Spleen (tissue), 13 donors: ENCODE measurements at places on chromosomes 12 and 14. TPM values are rescaled to one million over a fixed set of nuclear protein-coding genes. Genes with fewer than 3 reads are reported as not detected.

DNA sequence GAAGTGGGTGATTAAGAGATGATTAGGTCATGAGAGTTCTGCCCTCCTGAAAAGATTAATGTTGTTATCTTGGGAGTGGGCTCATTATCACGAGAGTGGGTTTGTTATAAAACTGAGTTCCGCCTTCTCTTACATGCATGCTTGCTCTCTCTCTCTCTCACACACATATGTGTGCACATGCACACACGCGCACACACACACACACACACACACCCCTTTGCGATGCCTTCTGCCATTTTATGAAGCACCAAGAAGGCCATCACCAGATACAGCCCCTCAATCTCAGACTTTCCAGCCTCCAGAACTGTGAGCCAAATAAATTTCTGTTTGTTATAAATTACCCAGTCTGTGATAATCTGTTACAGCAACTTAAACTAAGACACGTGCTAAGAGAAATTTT lies 5.7 kb upstream of the SLC41A2 start:
- no peak for DNase-seq

DNA sequence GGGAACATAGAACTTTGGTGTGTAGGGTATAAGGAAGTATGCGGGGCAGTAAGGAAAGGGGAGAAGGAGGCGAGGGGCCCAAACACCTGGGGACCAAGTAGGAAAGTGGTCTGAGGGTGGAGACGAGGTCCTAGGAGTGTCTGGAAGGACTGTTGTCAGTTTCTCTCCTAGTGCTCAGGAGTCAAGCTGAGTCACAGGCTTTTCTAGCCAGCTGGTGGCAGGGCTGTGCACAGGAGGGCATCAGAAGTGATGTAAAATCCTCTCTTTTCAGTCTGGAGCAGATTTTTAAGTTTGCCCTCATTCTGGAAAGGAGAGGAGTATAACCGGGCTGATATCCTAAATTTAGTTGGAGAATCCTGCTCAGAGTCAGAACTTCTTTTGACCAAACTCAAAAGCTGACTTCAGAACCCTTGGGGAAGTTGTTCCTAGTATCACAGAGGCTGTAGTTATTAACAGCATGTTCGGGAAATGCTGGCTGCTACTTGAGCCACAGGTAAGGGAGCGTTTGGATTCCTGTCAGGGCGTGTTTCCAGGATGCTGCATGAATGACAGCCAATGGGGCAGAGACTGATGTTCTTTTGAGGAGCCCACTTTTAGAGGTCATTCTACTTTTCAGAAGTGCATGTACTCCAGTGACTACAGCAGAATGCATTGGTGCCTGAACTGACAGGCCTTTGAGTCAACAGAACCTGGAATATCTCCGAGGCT lies 19.3 kb downstream of the ZNF664 start:
- no peak for DNase-seq

GRCh38 chr14:24037658-24038037 lies 14.2 kb upstream of the CARMIL3 start:
- peak; percentile 72 for DNase-seq

- DNase-seq = no peak
Observed at GRCh38 chr12:115335048-115335447, 651.1 kb upstream of the TBX3 start.

- DNase-seq = no peak
Observed at GRCh38 chr14:43900173-43900655, 606.9 kb downstream of the FSCB start.

DNA sequence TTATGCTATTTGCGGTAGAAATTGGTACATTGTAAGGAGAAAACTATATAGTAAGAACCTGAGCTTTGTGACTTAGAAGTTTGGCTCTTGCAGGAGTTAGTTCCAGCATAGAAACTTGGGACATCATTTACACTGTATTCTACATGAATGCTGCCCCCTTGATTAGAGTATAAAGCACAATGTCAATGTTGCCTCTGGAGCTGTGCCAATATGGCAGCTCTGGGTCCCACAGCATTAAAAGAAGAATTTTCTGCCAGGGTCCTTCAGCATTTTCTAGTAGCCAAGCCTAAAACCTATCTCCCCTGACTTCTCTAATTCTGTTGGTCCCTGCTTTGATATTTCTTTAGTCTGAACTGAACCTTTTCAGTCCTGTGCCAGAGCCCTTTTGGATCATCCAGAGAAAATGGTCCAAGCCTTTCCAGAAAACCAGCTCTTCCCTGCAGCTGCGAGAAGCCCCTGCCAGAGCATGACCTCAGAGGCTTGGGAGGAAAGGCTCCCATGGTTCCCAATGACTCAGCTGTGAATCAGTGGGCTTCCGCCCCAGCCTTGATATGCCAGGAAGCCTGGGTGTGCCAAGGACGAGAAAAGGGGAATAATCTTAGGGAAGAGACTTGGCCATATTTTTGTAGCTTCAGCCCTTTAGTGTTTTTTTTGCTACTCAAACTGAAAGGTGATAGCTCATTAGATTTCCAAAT lies 43.2 kb downstream of the PLEKHG7 start:
- DNase-seq = no peak

DNA sequence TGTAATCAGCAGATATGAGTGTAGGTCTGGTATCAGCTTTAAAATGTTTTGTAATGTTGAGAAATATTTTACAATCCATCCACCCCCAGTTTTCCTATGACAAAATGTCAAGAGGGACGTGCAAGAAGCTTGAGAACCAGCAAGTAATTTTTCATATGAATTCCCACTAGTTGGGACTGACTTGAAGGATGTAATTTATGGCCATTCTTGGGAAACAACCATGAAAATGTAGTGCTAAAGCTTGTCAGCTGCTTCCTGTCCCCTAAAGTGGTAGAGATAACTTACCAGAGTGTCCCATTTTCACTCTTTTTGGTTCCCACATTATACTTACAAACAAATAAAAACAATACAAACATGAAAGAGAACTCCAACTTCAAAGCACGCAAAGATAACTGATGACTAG lies 63.9 kb downstream of the RERG start:
- no peak for DNase-seq

GRCh38 chr12:115936997-115937916 lies 340.2 kb downstream of the MED13L start:
- no peak for DNase-seq

DNA sequence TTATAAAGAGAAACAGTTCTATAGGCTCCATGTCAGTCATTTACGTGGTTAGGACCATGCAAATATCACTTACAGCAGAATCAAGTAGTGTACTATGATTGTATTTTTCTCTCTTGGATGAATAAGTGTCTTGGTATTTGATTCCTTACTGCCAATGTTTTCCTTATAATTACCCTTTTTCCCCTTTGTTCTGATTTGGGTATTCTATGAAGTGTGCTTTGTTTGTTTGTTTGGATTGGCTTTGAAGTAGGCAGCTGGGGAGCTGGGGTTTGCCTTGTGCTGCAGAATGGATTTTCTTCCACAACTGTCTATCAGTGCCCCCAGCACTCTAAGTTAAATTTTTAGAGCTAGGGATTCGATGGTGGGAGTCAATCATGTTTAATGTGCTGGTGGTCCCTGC lies 12.4 kb downstream of the TMEM120B start:
- DNase-seq = no peak

- no peak for DNase-seq
Observed at GRCh38 chr12:58532855-58533608, 387.3 kb downstream of the LRIG3 start.

DNA sequence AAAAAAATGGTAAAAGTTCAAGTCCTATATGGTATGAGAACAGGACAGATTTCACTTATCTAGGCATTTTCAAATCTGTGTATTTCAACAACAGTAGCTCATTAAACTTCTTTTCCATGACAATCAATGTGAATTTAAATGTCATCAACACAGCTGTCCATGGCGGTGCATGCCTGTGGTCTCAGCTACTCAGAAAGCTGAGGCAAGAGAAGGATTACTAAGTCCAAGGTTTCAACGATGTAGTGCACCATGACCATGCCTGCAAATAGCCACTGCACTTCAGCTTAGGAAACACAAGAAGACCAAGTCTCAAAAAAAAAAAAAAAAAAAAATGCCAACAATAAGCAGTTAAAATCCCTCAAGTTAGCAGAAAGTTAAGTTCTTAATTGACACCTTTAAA lies 214.6 kb downstream of the C12orf50 start:
- no peak for DNase-seq

- no peak for DNase-seq
Observed at GRCh38 chr14:68365228-68365627, 427.6 kb downstream of the ZFP36L1 start.

DNA sequence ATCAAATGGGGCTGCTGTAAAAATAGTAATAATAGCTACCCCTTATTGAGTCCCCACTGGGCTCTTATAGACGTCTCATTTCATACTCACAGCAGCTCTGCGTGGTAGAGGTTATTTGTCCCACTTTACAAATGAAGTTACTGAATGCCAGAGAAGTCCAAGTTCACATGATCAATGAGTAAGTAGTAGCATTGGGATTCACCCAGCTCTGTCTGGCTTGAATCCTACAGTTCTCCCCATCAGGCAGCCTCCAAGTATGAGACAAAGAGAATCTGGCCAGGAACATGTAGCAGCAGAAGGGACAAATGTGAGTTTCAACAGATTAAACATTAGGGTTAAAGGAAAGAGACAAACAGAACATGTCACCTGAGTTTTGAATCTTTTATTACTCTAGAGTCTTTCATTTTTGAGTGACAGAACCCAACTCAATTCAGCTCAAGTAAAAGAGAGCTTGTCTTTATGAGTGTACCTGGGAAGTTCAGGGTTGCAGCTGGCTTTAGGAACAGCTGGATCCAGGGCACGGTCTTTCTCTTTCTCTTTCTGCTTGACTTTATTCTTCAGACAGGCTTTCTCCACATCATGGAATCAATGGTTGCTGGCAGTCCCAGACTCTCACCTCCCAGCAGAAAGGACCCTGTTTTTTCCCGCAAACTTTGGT lies 64.1 kb upstream of the JDP2 start:
- no peak for DNase-seq

DNA sequence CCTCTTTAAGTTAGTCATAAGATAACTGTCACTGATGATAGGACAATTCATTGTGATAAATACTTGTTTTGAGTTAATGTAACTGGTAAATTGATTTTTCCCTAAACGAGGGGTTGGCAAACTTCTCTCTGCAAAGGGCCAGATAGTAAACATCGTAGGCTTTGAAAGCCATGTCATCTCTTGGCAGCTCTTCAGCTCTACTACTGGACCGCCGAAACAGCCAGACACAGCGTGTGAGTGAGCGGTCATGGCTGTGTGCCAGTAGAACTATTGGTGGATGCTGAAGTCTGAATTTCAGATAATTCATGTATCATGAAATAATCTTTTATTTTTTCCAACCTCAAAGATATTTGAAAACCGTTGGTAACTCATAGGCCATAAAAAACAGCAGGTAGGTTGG lies 9.9 kb downstream of the PIWIL1 start:
- no peak for DNase-seq

DNA sequence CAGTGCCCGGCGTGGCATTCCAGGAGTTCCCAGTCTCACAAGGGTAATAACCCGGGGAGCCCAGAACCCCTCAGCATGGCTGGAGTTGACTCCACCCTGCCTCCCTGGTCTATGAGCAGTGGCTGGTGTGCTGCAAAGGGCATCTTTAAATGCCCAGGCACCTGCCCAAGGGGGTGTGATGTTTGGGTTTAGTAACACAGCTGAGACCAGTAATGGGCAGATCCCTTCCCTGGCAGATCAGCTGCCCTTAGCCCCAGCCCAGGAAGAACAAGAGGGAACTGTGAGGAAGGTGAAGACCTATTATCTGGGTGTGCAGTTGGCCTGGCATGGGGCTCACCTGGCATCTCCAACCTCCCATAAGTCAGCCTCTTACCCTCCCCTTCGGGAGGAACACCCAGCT lies 35.9 kb downstream of the RBM19 start:
- no peak for DNase-seq

DNA sequence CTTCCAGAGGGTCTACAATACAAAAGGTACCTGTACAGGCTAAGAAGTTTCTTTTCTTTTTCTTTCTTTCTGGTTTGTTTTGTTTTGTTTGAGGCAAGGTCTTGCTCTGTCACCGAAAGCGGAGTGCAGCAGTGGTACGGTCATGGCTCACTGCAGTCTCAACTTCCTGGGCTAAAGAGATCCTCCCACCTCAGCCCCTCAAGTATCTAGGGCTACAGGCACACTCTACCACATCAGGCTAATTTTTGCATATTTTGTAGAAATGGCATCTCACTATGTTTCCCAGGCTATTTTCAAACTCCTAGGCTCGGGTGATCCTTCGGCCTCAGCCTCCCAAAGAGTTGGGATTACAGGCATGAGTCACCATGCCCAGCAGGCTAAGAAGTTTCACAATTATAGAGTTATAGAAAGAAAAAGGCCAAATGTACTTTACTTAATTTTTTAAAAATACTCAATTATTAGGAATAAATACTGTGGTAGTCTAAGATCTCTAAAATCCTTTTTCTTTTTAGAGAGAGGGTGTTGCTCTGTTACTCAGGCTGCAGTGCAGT lies 3.0 kb upstream of the PIGH start:
- DNase-seq = no peak

SLC7A8 gene
- total RNA-seq = 32.7 TPM

CSRNP2 gene
- 17.9 TPM for total RNA-seq

BATF gene
- total RNA-seq = 47.9 TPM

SERPINA5 gene
- 180 TPM for total RNA-seq

ESR2 gene
- total RNA-seq = 3.1 TPM

TCL1B gene
- 0.89 TPM for total RNA-seq

AQP6 gene
- not detected for total RNA-seq

SDR9C7 gene
- not detected for total RNA-seq

GPR135 gene
- 2.3 TPM for total RNA-seq

DNAJC22 gene
- 0.86 TPM for total RNA-seq

SYT10 gene
- total RNA-seq = not detected

PLEK2 gene
- not detected for total RNA-seq
